ENCODE measurements at places on chromosomes 12 and 14. TPM values are rescaled to one million over a fixed set of nuclear protein-coding genes. Genes with fewer than 3 reads are reported as not detected.
A peak's percentile ranks its signal among the peaks of the same experiment; 100 is the strongest.

DNA sequence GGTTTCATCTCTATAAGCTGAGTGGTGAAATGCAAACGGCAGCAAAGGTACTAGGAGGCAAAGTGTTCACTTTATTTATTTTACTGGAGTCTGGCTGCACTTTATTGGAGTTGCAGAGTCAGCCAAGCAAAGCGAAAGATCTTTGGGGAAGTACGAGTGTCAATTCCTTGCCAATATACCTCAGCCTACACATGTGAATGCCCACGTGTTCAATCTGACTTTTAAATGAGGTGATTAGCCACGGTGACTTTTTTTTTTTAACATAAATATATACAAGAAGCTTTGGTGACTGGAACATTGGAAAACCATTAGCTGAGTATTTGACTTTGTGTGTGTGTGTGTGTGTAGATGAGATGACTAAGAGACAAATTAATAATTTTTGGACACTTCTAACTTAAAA lies 178.8 kb downstream of the NTS start:
- no peak for DNase-seq

GRCh38 chr12:112409064-112409905 lies at the start of gene RPL6:
Gene RPL6, minus strand, starts transcription at chr12:112409605. Its CDS starts 949 bp downstream, at chr12:112408656.
- peak; percentile 91 for DNase-seq

GRCh38 chr12:99767809-99768208 lies 120.3 kb downstream of the GARIN6 start:
- DNase-seq, result no peak

DNA sequence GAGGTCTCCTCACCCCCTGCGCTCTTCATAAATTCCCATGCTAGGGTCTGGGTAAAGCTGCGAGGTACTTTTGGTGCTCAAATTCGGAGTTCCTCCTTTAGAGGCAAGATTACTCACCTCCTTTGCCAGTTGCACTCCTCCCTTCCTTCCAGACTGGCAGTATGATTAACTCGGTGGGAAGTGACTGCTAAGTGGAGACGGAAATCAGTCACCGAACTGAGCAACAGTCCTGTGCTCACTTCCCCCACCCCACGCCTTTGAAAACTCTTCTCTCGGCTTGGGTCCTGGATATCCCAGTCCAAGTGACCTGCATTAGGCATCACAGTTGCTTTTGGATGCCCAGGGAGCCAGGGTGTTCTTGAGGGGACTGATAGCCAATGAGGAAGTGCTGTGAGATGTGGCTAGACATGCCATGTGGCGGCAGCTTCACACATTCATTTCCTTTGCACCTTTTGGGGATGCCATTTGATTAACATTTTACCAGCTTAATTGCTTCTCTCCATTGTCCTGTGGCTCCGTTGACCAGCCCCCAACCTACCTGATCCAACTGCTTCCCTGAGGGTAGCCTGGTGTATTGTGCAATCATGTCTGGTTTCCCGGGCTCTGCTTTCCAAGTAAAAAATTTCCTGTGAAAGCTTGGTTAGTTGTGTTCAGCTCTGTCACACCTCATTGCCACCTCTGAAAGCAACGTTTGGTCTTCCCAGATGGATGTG lies 840 bp downstream of the PNP start:
- DNase-seq, result no peak

- DNase-seq, result no peak
Measured at GRCh38 chr12:93979189-93979588, 169.2 kb upstream of the PLXNC1 start.

Gene ZFP36L1
- total RNA-seq, result 82.2 TPM

Gene VEZT
- total RNA-seq, result 153 TPM

Gene TRMT61A
- 5.7 TPM for total RNA-seq
